Activated CD4-positive, alpha-beta memory T cell treated with anti-CD3 and anti-CD28 coated beads, Interleukin-2, amount 10 ng/mL, durations not matched to agents 7 days and 5 days (primary cell): ENCODE measurements at places on chromosomes 12 and 14.
A peak's percentile ranks its signal among the peaks of the same experiment; 100 is the strongest.

GRCh38 chr14:41773536-41774279 lies 167.0 kb downstream of the LRFN5 start:
- no peak for DNase-seq

GRCh38 chr14:91980157-91980556 lies 32.7 kb upstream of the FBLN5 start:
- no peak for DNase-seq

GRCh38 chr12:5535541-5535940 lies 103.6 kb downstream of the NTF3 start:
- DNase-seq = no peak

DNA sequence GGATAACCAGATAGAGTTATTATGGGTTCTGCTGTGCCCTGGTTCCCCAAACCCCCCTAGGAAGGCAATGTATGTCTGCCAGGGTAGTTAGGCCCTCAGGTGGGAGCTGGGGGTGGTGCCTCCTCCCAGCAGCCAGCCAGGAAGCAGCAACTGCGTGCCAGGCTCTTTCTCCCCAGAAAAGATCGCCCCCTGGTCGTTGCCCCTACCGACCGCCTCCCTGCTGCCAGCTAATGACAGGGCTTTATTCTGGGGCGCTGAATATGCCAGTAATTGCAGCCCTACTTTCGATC lies 36.3 kb downstream of the IQSEC3 start:
- no peak for DNase-seq

DNA sequence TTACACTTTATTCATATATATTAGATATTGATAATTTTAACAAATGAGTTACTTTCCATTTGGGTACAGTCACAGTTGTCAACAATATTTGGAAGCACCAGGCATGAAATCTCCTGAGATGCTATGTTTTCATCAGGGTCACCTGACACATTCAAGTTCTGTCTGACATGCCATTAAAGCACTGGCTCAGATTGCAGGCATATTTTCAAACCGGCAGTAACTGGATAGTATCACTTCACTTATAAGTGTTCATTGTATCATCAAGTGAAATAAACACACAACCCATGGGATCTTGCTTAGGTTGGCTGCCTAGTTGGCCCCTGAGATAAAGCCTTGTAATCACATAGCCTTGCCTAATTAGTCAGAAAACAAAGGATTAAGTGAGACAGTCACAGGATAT lies 4.8 kb downstream of the IFNG start:
- no peak for DNase-seq

- no peak for DNase-seq
These were observed 10.8 kb upstream of the RBMS2 start for GRCh38 chr12:56510786-56511185.

DNA sequence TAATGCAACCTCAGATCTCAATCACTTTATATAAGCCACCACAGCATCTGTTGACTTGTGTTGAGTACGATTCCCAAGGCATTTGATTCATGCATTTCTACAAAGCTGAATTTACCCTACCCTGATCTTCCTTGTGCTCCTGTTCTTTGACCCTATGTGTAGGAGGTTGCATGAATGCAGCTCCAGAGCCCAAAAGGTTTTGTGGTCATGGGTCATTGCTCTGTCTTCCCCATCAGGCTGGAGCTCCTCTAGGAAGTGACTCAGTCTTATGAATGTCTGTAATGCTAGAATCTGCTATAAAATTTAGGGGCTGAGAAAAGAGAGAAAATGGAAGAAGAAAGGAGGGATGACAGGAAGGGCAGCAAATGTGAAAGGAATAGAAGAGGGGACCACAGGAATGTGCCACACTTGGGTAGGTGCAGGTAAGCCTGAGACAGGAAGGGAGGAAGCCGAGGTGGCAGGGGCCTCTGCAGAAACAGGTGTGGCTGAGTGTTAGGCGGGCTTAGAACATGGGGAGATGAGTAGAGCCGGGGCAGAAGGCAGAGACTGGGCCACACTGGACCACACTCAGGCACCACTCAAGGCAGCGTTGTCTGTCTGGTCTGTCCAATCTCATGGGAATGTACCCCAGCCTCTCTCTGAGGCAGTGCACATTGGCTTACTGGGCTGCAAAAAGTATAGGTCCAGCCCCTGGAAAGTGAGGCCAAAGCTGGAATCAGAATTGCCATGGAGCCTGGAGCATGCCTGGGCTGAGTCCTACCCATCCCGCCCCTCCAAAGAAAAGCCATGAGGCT lies 334.1 kb downstream of the BCL11B start:
- no peak for DNase-seq

GRCh38 chr12:8037046-8037663 lies 4.6 kb downstream of the FOXJ2 start:
- no peak for DNase-seq

DNA sequence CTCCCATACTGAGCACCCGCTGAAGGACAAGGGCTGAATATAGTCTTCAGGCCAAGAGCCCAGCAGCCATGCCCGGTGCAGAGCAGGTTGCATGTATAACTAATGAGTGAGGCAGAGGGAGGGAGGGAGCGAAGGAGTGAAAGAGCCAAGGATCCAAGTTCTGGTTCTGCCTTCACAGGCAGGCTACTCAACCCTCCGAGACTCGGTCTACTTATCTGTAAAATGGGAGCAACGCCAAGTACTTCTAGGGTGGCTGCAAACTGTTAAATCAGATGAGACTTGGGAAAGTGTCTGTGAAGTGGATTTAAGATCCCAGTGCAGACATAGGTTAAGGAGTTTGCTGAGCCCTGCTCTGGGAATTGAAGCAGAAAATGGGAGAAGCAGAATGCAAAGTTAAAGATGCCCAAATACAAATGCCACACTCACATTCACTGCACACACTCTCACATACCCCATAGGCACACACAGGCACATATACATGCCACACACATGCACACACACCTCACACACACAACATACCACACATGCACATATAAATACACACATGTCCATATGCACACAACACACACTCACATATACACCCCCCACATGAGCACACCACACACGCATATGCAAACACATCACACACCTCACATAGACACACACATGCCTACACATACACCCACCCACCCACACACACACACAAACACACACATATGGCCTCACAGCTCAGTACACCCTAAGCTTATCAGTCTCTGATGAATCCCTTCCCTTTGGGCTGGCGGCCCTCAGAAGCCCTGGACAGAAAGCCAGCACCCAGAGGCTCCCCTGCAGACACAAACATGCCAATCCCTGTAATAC lies 76.7 kb downstream of the PITPNM2 start:
- DNase-seq = no peak

DNA sequence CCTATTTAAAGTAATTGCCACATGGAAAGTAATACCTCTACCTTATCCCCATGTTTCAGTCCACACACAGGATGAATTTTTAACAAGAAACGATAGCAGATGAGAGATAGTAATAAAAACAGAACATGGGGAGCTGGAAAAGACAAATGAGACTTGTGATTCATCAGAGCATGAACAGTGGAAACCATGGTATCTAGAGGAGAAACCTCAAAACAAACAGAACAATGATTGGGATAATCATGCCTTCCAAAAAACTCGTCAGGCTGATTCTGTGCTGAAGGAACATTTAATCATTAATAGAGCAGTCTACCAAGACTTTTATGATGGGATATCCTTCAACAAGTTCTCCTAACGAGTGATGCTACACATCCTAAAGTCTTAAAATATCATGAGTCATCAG lies 1390.7 kb downstream of the FSCB start:
- DNase-seq = no peak

- DNase-seq = peak; percentile 95
These were observed 11.7 kb downstream of the HDAC7 start for GRCh38 chr12:47808050-47808449.

GRCh38 chr12:57227315-57228115 lies 2.0 kb upstream of the SHMT2 start:
- no peak for DNase-seq

DNA sequence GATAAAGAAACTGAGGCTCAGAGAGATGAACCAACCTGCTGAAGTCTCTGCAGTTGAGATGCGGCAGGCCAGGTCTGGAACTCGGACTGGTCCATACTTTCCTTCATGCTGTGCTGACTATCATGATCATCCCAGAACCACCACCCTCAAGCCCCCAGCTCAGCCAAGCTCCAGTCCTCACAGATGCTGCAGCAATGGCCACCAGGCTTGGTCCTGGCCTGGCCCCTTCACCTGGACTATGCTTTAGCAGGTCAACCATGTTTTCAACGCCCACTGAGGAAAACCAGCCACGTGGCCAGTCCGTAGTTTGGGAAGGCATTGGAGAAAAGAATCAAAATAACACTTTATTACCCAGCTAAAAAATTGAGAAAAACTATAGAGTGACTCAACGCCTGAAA lies 1.4 kb downstream of the GPR68 start:
- no peak for DNase-seq

DNA sequence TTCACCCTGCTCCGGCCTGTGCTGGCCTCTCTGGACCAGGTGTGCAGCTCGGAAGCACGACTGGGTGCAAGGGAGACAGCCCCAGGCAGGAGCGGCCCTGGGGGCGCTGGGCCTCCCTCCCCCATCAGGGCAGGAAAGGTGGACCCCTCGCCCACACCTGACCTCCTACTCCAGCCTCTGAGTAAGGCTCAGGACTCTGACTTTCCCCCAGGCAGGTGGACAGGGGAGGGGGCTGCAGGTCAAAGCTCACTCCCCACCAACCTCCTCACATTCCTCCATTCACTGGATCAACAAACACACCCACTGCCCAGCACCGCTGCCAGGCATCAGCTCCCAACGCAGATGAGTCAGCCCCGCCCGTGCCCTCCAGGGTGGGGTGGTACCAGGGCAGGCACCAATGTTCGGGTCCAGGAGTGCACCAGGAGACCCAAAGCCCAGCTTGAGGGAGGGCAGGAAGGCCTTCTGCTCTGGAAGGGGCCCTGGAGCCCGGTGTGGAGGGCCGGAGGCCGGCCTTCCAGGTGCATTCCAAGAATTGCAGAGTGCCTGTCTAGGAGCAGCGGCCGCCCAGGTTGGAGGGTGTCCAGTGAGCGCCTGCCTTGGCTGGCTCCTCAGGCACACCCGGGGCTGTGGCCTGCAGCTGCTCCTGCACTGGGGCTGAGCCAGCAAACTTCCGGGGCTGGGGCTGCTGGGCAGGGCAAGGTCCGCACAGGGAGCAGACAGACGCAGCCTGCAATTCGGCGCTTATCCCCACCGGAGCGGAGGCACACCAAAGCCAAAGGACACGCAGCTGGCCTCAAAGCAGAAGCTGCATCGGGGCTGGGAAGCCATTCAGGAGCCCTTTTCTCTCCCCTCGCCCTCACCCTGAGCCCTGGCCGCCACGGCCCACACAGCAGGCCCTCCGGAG lies 1.6 kb upstream of the INF2 start:
- DNase-seq = no peak

DNA sequence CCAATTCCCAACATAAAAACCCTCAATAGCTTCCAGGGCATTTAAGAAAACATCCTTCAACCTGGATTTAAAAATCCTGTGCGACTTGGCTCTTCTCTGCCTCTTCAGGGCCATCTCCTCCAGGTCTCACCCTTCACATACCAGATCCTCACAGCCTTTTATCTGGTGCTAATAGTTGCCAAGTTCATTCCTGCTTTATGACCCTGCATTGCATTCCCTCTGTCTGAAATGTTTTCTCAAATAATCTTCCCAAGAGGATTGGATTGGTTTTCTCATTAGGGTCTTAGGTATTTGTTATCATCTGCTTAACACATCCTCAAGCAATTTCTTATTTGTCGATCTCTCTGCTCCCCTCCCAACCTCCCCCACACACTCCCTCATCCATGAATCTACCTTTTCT lies 832.0 kb downstream of the GALC start:
- DNase-seq = no peak

DNA sequence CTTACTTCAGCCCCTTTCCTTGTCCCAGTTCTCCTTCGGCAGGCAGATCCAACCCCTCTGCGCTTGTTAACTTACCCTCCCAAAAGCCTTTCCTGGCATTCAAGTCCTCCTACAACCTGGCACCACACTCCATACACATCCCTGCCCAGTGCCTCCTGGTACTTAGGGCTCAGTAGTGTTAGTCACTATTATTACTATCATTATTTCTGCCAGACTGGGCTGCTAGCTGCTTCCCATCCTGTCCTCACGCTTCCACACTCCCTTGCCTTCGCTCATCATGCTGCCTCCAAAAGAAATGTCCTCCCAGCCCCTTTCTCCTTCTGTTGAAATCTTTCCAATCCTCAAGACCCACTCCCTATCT lies 1.6 kb upstream of the HDAC7 start:
- no peak for DNase-seq

- no peak for DNase-seq
These were observed 49.6 kb downstream of the NT5DC3 start for GRCh38 chr12:103791350-103791920.

DNA sequence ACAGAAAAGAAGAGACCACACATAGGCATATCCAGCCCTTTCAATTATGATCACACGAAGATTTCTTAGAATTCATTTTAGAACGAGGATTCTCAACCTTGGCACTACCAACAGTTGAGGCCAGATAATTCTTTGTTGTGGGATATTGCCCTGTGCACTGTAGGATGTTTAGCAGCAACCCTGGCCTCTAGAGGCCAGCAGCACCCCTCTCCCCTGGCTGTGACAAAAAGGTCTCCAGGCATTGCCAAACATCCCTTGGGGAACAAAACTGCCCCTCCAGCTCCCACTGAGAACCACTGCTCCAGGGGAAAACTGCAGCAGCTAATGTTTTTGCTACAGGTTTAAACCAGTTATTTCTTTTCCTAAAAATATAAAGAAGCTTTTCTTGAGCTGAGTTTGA lies 7.1 kb downstream of the NT5DC3 start:
- DNase-seq = no peak

DNA sequence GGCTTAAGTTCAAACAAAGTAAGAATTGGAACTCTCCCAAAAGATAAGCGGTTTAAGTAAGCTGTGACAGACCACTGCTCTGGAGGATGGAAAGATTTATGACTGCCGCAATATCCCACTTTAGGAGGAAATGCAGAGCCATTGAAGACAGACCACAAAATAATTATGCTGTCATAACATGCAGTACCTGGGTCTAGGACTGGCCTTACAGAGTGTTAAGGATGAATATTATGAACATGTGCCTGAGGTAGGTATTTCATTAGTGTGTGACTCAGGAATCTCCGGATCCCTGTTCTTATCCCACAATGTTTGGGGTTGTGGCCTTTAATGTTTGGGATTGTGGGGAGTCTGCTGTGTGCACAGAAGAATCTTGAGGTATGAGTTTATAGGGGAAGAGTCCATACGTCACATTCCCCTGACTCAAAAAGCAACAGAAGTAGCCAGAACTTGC lies 114.9 kb downstream of the SAMD4A start:
- no peak for DNase-seq

DNA sequence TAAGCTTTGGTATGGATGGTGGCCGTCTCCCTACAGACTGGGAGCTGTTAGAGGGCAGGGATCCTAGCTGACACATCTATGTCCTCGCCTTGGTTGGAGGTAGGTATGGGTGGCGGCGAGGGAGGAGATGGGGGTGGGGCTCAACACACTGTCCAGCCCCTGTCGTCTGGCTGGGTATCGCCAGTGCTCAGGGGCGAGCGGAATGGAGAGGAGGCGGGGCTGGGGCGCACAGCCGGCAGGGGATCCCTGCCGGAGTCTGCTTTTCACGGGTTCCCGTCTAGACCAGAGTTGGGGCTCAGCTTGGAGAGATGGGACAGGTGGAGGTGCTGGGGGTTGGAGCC lies 16.1 kb downstream of the TAMALIN start:
- DNase-seq = peak; percentile 49

GRCh38 chr12:118528625-118529024 lies 152.3 kb downstream of the SUDS3 start:
- no peak for DNase-seq
